Activated gamma-delta T cell treated with Interleukin-2 at 50 U/mL for 16 hours (primary cell): ENCODE measurements at places on chromosomes 7 and 10.

DNA sequence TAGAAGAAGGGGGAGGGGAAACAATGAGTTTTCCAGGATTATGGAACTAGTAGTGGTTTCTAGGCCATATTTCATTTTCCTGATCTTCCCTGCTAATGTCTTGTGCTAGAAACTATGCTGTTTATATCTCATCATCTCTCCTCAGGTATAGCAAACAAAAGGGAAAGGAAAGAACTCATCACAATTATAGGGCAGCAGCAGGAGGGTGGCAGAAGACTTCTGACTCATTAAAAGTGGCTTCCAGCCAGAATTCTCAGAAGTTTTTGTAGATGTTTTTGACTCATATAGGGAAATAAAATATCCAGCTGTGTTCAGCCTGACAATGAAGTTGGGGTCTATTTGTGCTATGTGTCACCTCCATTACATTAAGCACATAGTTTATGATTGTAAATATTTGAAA, 6.5 kb downstream of the AHR start:
- no peak for DNase-seq

GRCh38 chr10:113895018-113895417, 40.6 kb downstream of the NHLRC2 start:
- DNase-seq, result no peak

- no peak for DNase-seq
Measured at GRCh38 chr10:77955136-77955535, 28.6 kb upstream of the DLG5 start.

DNA sequence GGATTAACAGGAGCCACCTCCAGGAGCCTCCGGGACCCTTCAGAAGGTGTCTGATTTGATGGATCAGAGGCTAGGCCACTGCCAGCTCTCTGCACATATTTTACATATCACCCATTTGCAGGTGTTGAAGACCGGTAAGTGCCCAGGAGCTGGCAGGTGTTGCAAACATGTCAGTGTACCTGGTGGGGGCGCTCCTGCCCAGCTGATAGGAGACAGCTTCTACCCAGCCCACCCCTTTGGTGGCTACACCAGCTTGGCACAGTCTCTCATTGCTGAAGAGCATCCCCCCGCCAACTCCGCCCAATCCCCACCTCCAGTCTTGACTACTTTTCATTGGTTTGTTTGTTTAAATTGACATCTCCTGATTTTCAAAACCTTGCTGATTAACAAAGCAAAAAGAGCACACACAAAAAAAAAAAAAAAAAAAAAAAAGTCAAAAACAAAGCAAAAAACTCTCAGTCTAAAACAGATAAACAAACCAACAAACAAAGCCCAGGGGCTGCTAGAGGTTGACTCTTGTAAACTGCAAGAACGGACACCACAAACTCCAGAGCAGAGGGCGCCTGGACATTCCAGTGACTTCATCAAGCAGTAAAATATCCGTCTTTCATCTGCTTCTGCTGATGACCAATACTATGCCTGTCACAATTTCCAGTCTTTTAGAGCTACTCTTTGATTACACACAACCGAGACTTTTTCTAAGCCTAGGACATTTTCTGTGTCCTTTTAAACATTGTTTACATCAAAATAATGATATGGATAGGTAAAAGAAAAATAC, 275.3 kb downstream of the NRG3 start:
- DNase-seq, result no peak

DNA sequence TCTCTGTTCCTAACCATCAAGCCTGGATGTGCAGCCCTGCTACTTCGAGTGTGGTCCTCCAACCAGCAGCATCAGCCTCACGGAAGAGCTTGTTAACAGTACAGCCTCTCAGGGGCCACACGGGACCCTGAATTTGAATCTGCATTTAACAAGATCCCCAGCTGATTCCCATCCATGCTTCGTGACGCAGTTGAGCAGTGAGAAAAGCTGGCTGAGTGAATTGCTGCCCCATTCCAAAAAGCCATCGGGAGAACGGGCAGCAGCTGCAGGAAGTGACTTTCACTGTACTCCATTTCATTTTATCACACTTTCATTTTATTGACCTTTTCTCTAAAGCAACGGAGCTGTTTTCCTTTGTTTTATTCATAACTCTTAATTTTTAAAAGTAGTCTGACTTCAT, 22.5 kb downstream of the FAM171A1 start:
- DNase-seq, result no peak

DNA sequence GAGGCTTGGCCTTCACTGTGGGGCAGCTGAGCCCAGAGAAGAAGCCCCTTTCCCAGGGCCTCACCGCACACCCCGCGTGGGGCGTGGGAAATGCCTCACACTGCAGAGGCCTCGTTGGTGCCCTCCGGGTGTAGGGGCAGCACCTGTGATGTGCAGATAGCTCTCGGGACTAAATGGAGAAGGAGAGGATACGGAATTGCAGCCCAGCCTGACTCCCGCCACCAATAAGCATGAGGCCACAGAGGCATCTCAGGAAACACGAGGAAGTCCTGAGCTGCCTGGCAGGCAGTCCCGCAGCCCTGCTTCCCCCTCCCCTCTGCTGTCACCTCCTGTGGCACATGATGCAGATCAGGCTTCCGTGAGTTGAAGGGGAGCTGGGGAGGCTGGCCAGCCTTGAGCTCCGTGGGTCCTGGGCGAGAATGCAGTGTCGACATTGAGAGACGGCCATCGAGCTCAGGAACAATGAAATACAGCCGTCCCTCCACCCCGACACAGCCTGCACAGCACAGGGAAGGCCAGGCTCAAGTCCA, 59.6 kb upstream of the PPP2R2D start:
- DNase-seq, result no peak

- DNase-seq, result no peak
Measured at GRCh38 chr7:127093340-127093739, 159.4 kb downstream of the GRM8 start.

DNA sequence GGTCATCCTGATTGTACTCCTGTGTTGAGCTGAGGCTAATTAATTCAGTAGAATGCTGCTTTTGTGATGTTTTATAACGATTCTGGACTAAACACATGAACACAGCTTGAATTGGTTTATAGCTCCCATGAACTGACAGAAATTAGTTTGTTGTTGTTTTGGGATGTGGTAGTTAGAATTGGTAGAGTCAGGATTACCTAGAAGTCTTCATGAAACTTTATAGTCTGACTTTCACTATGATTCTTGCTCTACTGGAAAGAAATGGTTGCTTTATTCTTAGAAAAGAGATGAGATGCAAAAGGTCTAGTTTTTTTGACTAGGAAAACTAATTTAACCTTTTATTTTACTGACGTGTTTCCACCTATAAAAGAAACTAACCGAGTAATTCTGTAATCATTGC, 23.4 kb upstream of the TRUB1 start:
- no peak for DNase-seq

- no peak for DNase-seq
Measured at GRCh38 chr7:3548815-3549214, 247.8 kb downstream of the SDK1 start.

DNA sequence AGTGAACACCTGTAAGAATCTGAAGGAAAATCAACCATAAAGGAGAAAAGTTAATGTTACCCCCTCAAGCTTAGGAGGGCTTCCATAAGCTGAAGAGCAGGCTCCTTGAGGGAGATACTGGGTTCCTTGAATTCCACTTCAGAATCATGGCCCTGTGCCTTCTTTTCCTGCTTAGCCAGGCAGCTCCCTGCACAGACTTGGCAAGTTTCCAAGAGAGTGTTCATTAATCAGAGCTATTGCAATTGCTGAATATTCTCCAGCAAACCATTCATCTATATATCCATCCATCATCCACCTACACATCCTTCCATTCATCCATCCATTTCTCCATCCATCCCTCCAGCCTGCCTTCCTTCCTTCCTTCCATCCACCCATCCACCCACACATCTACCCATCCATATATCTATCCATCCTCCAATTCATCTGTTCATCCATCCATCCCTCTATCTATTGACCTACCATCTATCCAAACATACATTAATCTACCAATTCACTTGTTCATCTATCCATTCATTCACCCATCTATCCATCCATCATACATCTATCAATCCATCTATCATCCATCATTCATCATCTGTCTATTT, 574.4 kb downstream of the PTPRN2 start:
- DNase-seq, result no peak
